Upper lobe of left lung (tissue), 6 donors: ENCODE measurements at places on chromosomes 5 and 9. TPM values are rescaled to one million over a fixed set of nuclear protein-coding genes. Genes with fewer than 3 reads are reported as not detected.
A peak's percentile ranks its signal among the peaks of the same experiment; 100 is the strongest.

DNA sequence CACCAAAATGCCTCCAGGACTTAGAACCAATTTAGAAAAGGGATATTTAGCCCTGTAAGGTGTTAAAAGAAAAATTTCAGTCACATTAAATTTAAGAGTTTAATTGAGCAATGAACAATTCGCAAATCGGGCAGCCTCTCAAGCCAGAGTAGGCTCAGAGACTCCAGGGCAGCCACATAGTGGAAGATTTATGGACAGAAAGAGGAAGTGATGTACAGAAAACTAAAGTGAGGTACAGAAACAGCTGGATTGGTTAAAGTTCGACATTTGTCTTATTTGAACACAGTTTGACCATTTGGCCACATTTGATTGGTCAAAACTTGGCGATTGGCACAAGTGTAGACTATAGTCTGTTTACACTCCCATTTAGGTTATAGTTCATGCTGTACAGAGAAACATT lies 525.9 kb upstream of the ZNF608 start:
- no peaks in the 10 kb centered on the region for H3K27me3 ChIP-seq
- H3K27ac ChIP-seq, result no peak overlapping the region
- H3K36me3 ChIP-seq, result no peaks in the 10 kb centered on the region
- DNase-seq, result no peak
- peaks cover 4% of the 10 kb centered on the region for H3K4me1 ChIP-seq

- no peaks in the 10 kb centered on the region for H3K27me3 ChIP-seq
- no peaks in the 10 kb centered on the region for H3K36me3 ChIP-seq
- H3K4me3 ChIP-seq, result no peak overlapping the region
- no peak for DNase-seq
- no peak overlapping the region for H3K27ac ChIP-seq
These were observed 110.1 kb upstream of the ABCA1 start for GRCh38 chr9:105038051-105038450.

GRCh38 chr9:116704470-116704869 lies 17.4 kb downstream of the TRIM32 start:
- peaks cover 4% of the 10 kb centered on the region for H3K36me3 ChIP-seq
- H3K4me1 ChIP-seq, result no peaks in the 10 kb centered on the region
- no peaks in the 10 kb centered on the region for H3K27me3 ChIP-seq

- no peak overlapping the region for H3K27ac ChIP-seq
- DNase-seq, result no peak
- H3K4me3 ChIP-seq, result no peak overlapping the region
- H3K27me3 ChIP-seq, result no peaks in the 10 kb centered on the region
These were observed 37.8 kb upstream of the KIF2A start for GRCh38 chr5:62268234-62268633.

GRCh38 chr9:109108318-109108717 lies 11.4 kb downstream of the TMEM245 start:
- peaks cover 9% of the 10 kb centered on the region for H3K36me3 ChIP-seq
- H3K4me3 ChIP-seq, result no peak overlapping the region
- H3K27me3 ChIP-seq, result no peaks in the 10 kb centered on the region
- no peak for DNase-seq

DNA sequence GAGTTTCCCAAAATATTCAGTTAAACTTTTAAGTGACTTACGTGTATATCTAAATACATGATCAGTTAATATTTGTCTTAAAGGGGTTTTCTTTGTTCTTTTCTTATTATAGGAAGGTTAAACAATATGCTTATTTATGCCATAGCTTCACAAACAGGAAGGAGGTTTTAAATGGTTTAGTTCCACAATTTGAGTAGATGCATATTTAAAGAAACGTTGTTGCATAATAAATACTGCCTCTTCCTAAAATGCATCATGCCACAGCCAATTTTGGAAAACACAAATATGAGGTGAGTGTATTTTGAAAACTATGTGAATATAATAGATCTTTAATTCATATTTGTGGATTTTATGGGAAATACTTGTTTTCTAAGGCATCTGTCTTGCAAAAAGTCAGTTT lies 2.5 kb upstream of the ADRB2 start:
- no peaks in the 10 kb centered on the region for H3K27me3 ChIP-seq
- H3K4me3 ChIP-seq, result no peak overlapping the region
- DNase-seq, result no peak
- no peak overlapping the region for H3K27ac ChIP-seq
- no peaks in the 10 kb centered on the region for H3K36me3 ChIP-seq
- peaks cover 35% of the 10 kb centered on the region for H3K4me1 ChIP-seq

The ADAMTS19 gene
- total RNA-seq, result not detected

The GFI1B gene
- 3.5 TPM for total RNA-seq

GRCh38 chr9:90921104-90921503 lies 119.5 kb downstream of the SYK start:
- no peak overlapping the region for H3K27ac ChIP-seq
- H3K36me3 ChIP-seq, result no peaks in the 10 kb centered on the region
- DNase-seq, result peak; percentile 69
- no peak overlapping the region for H3K4me3 ChIP-seq
- peaks cover 16% of the 10 kb centered on the region for H3K4me1 ChIP-seq

The RANBP3L gene
- 1.1 TPM for total RNA-seq

DNA sequence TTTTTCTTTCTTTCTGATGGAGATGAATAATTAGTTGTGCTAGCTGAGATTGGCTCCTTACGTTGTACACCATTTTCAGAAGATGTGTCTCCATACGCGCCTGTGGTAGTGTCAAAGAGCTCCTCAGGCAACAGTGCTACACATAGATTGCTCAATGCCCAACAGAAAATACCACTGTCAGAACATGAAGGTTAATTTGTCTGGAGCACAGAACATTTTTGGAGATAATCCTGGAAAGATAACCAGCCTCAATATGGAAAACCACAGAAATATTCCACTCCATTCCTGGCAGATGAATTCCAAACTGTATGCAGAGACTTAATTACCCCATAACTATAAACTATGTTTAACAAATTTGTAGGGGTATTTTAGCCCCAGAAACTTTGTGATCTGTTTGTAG lies 233.6 kb downstream of the MARCHF11 start:
- H3K36me3 ChIP-seq, result no peaks in the 10 kb centered on the region
- H3K4me1 ChIP-seq, result no peaks in the 10 kb centered on the region
- no peaks in the 10 kb centered on the region for H3K27me3 ChIP-seq
- no peak overlapping the region for H3K27ac ChIP-seq

- no peak for DNase-seq
- H3K4me1 ChIP-seq, result no peaks in the 10 kb centered on the region
- no peaks in the 10 kb centered on the region for H3K36me3 ChIP-seq
- no peak overlapping the region for H3K27ac ChIP-seq
- no peaks in the 10 kb centered on the region for H3K27me3 ChIP-seq
- H3K4me3 ChIP-seq, result no peak overlapping the region
These were observed 580.9 kb upstream of the WWC1 start for GRCh38 chr5:167710444-167711073.

The MOB3B gene
- total RNA-seq, result 10.2 TPM

DNA sequence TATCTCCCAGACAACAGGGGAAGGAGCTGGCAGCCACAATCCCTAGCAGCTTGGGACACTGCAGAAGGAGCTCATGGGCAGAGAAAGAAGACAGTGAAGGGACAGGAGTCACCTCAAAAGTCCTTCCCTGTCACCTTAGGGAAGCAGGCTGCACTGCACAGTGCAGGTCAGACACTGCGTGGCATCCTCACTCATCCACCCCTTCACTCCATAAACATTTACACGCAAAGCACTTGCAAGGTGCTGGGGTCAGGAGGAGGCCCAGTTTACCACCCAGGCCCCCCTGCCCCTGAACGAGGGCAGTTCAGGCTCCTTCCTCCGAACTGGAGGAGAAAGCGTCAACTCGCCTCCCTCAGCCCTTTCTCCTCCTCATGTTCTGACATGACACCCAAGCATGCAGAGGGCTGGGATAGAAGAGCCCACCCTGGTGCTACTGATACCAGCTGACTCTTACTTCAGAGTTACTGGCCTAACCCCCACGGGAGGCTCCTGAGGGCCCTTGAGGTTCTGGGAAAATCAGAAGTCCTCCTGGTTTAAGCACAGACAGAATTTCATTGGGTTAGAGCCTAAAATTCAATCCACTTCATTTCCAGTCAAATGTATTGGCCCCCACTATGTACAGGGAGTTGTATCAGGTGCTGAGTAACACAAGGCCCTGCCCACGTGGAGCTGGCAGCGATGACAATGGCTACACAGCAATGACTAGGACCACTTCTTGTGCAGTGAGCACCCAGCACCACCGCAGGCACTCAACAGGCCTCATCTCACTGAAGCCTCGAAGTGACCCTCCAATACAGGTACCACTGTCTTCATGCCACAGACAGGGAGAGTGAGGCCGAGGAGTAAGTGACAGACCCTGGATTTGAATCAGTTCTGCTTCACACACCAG lies 70.4 kb downstream of the RAPGEF1 start:
- no peak for DNase-seq
- no peak overlapping the region for H3K4me3 ChIP-seq
- H3K27me3 ChIP-seq, result no peaks in the 10 kb centered on the region
- peak overlapping the region; percentile 85 for H3K27ac ChIP-seq
- no peaks in the 10 kb centered on the region for H3K36me3 ChIP-seq

DNA sequence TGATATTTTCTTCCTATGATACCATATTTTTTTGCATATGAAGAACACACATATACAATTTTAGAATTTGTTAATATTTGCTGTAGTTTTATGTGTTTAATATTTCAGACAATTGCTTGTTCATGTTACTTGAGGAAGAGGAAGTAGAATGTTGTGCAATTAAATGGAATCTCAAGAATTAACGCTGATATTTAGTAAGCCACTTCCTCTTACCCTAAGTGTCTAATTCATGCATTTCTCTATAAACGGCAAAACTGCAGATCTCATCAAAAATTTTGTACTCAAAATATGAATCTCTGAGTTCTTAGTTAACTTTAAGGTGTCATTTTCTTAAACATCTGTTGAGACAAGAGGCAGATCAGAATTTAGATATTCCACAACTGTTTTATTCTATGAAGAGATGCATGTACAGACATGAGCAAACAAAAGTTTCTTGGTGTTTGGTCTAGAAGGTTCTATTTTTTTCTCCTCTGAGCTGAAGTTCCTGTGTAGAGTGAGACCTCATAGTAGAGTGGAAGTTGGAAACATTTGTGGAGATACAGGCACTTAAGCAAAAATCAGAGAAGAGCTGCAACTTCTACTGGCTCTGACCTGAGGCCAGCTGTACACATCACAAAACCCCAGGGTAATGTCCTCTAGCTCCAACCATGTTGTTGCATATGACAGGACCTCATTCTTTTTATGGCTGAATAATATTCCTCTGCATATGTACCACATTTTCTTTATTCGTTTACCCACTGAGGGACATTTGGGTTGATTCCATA lies 16.6 kb upstream of the TGFBI start:
- no peak overlapping the region for H3K4me3 ChIP-seq
- no peak for DNase-seq
- no peaks in the 10 kb centered on the region for H3K27me3 ChIP-seq
- H3K36me3 ChIP-seq, result no peaks in the 10 kb centered on the region
- peak overlapping the region; percentile 54 for H3K27ac ChIP-seq
- peaks cover 40% of the 10 kb centered on the region for H3K4me1 ChIP-seq

- no peak overlapping the region for H3K27ac ChIP-seq
- peaks cover 59% of the 10 kb centered on the region for H3K36me3 ChIP-seq
- no peak for DNase-seq
- H3K4me1 ChIP-seq, result no peaks in the 10 kb centered on the region
These were observed 12.2 kb downstream of the ACTL7A start for GRCh38 chr9:108874058-108874788.

GRCh38 chr9:136084063-136084944 lies 10.8 kb downstream of the NACC2 start:
- H3K4me1 ChIP-seq, result peaks cover 56% of the 10 kb centered on the region
- peak; percentile 60 for DNase-seq
- H3K27ac ChIP-seq, result no peak overlapping the region
- H3K36me3 ChIP-seq, result no peaks in the 10 kb centered on the region
- no peak overlapping the region for H3K4me3 ChIP-seq
- no peaks in the 10 kb centered on the region for H3K27me3 ChIP-seq

The TMEM203 gene
- total RNA-seq, result 32.5 TPM

The IL4 gene
- total RNA-seq, result not detected

DNA sequence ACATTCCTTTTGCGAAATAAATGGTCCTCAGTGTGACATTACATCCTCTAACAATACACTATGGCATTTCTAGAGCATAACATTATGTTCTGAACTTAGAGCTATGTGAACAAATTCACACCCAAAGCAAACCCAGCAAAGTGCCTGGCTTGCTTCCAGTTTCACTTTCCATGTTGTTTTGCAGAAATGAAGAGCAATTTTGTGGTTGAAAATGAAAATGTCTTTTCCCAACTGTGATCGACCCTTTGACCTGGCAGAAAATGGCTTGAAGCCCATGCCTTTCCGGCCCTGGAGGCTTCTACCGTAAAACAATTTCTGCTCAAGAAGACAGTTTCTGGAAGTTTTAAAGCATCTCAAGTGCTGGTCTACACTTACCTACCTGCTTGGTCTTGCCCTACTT lies 344.7 kb upstream of the RGMB start:
- H3K36me3 ChIP-seq, result no peaks in the 10 kb centered on the region
- no peak overlapping the region for H3K4me3 ChIP-seq
- DNase-seq, result peak; percentile 66
- H3K4me1 ChIP-seq, result no peaks in the 10 kb centered on the region

GRCh38 chr9:113502427-113503034 lies 39.0 kb downstream of the RGS3 start:
- peak overlapping the region; percentile 84 for H3K27ac ChIP-seq
- peak overlapping the region; percentile 47 for H3K4me3 ChIP-seq

- H3K36me3 ChIP-seq, result no peaks in the 10 kb centered on the region
- no peak overlapping the region for H3K4me3 ChIP-seq
- H3K27ac ChIP-seq, result no peak overlapping the region
- no peak for DNase-seq
- H3K4me1 ChIP-seq, result peaks cover 26% of the 10 kb centered on the region
These were observed 106.6 kb downstream of the CD180 start for GRCh38 chr5:67090040-67090439.

The PGM5 gene
- 13.8 TPM for total RNA-seq

GRCh38 chr5:14339468-14339867 lies 196.3 kb downstream of the TRIO start:
- no peak overlapping the region for H3K4me3 ChIP-seq
- DNase-seq, result no peak
- H3K4me1 ChIP-seq, result peaks cover 28% of the 10 kb centered on the region
- H3K27ac ChIP-seq, result no peak overlapping the region
- H3K27me3 ChIP-seq, result no peaks in the 10 kb centered on the region
- H3K36me3 ChIP-seq, result peaks cover 26% of the 10 kb centered on the region

DNA sequence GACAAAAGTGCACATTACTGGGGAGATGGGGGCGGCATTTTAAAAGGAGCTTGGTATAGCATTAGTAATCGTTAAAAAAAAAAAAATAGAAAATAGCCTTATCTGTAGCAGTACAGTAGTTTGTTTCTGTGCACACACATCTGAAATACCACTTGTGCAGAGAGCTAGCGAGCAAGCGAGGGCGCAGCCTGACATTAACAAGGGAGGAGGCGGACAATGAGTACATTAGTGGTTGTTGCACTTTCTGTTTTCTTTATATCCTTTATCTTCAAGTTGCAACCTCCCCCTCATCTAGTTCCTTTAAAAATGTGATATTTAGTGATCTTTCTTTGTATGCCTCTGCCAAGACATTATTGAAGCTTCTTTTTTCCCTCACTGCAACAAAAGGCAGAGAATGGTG lies 880 bp upstream of the PTPDC1 start:
- H3K27me3 ChIP-seq, result no peaks in the 10 kb centered on the region
- no peak overlapping the region for H3K4me3 ChIP-seq
- peaks cover 8% of the 10 kb centered on the region for H3K4me1 ChIP-seq
- peak overlapping the region; percentile 15 for H3K27ac ChIP-seq
- no peaks in the 10 kb centered on the region for H3K36me3 ChIP-seq
- DNase-seq, result peak; percentile 32

The IL13 gene
- 0.49 TPM for total RNA-seq
